Stimulated activated CD4-positive, alpha-beta T cell treated with anti-CD3 and anti-CD28 coated beads, Interleukin-12 subunit alpha, Interleukin-12 subunit beta, amount 100 ng/mL, for 48 hours (primary cell): ENCODE measurements at places on chromosomes 16 and 17.

GRCh38 chr17:75835654-75835987, 8.6 kb downstream of the UNC13D start:
- DNase-seq: no peak

- DNase-seq: no peak
Observed at GRCh38 chr16:3235856-3236669, 1.1 kb upstream of the ZNF200 start.

- no peak for DNase-seq
Observed at GRCh38 chr17:51224402-51225262, 35.2 kb downstream of the MBTD1 start.

- no peak for DNase-seq
Observed at GRCh38 chr16:84242839-84243238, 3.0 kb upstream of the KCNG4 start.
